ENCODE measurements at places on chromosomes 12 and 14. TPM values are rescaled to one million over a fixed set of nuclear protein-coding genes. Genes with fewer than 3 reads are reported as not detected.

DNA sequence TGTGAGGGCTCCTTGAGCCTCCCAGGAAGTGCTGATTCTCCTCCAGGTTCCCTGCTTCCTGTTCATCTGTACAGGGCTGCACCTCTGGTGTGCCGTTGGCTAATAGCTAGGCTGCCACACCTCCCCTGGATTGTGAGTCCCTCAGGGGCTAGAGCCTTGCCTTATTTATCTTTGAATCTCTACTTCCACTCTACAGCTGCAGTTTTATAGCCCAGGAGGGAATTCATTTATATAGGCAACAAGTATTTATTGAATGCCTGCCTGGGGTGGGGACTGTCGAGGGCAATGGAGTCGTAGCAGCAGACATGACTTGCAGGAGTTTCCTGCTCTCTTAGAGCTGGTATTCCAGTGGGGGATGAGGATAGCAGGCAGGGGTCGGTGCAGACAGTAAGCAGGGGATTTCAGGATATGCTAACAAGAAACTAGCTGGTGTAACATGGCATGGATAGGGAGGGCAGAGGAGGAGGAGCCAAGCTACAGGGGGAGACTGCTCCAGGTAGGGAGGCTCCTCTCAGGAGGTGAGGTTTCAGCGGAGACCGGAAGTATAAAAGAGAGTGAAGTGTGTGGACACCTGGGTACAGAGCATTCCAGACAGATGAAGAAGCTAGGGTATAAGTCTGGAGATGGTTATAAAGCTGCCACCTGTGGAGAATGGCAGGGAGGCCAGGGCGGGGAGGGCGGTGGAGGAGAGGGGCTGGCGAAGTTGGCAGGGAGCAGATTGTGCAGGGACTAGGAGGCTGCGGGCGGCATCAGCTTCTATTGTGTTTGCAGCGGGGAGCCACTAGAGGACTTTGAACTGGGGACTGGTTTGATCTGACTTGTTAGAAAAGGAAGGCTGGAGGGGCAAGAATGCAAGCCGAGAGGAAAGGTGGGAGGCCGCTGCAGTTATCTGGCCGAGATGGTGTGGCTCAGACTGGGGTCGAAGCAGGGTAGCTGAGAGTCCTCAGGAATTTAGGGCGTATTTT lies 17.2 kb downstream of the USP30 start:
- no peak for DNase-seq

GRCh38 chr14:31419179-31419966 lies 977 bp downstream of the HEATR5A start:
- DNase-seq: no peak

DNA sequence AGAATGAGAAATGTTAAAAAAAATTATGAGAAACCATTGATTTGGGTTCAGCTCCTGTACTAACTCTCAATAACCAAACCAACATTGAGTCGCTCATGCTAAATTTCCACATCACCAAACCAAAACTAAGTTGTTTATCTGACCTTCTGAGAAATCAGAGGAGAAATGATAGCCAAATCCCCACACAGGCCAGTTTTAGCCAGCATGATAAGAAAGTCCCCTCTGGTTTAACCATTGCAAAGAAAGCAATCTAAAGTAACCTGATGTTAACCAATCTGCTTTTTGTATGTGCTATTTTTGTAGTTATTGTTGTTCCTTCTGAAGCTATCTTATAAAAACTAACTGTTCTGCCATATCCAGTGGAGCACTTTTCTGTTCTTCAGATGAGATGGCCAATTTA lies 599.7 kb downstream of the SLC16A7 start:
- no peak for DNase-seq

- no peak for DNase-seq
These were observed 74.6 kb downstream of the KITLG start for GRCh38 chr12:88505696-88506095.

DNA sequence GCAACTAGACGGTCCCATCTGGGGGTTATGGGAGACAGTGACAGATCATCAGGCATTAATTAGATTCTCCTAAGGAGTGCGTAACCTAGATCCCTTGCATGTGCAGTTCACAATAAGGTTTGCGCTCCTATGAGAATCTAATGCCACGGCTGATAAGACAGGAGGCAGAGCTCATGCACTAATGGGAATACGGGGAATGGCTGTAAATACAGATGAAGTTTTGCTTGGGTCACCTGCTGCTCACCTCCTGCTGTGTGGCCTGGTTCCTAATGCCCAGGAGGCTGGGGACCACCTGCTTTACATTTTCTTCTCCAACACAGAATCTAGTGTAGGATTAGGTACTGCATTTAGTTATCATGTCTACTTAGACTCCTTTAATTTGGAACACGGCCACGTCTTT lies 49.7 kb upstream of the SAV1 start:
- DNase-seq: no peak

GRCh38 chr12:105978276-105978675 lies 160.5 kb downstream of the NUAK1 start:
- DNase-seq: peak; percentile 71

Gene MYF5
- not detected for total RNA-seq

Gene EPYC
- not detected for total RNA-seq

Gene LYZ
- total RNA-seq: 0.17 TPM

Gene INHBE
- total RNA-seq: 26.4 TPM

Gene CPNE8
- 10.5 TPM for total RNA-seq
